Hematopoietic multipotent progenitor cell treated with erythropoietin and hydrocortisone succinate and interleukin-3 and kit ligand, for 15 days (in vitro differentiated cells): ENCODE measurements at places on chromosomes 3 and 15.

- no peak for DNase-seq
Measured at GRCh38 chr15:34188711-34189110, 21.2 kb downstream of the KATNBL1 start.

DNA sequence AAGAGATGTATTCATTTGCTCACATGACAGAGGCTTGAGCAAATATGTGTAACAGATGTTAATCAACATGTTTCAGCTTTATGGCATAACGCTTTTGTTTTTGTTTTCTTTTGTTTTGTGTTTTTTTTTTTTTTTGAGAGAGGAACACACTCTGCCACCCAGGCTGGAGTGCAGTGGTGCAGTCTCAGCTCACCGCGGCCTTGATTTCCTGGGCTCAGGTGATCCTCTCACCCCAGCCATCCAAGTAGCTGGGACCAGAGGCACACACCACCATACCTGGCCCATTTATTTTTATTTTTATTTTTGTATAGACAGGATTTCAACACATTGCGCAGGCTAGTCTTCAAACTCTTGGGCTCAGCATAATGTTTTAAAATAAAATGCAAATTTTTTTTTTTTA, 1504.4 kb upstream of the CADM2 start:
- no peak for DNase-seq

DNA sequence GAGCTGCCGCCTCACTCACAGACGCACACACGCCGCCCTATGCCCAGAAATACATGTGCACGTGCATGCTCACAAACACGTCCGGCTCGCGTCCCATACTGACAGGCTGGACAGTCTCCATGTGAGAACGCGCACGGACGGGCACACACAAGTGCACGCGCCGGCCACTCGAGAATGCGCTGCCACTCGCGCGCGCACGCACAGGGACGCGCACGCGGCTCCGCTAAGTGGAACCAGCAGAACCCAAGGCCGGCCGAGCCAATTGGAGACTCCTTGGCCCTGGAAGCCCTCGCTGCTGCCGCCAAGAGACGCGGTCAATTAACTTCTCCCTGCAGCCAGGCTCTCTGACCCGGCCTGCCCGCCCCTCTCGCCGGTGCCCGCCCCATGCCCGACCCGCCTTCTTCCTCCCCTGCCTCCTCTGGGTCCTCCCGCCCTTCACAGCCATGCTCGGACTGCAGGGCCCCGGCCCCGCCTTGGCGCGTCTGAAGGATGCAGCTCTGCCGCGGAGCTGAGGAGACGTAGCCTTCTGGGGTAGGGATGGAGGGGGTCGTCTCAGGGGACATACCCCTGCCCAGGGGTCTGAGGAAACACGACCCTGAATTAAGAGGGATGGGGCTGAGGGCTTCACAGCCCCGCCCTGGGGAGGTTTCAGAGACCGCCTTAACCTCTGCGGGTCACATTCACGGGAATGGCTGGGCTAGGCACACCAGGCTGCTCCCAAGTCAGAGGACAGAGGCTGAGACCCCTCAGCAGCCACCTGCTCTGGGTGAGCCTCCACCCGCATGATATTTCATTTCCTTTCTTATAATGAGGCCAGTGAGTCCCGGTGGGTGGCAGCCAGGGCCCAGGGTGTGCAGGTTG, 15.0 kb downstream of the PTH1R start:
- no peak for DNase-seq

GRCh38 chr3:7346364-7346763, 485.4 kb downstream of the GRM7 start:
- no peak for DNase-seq

DNA sequence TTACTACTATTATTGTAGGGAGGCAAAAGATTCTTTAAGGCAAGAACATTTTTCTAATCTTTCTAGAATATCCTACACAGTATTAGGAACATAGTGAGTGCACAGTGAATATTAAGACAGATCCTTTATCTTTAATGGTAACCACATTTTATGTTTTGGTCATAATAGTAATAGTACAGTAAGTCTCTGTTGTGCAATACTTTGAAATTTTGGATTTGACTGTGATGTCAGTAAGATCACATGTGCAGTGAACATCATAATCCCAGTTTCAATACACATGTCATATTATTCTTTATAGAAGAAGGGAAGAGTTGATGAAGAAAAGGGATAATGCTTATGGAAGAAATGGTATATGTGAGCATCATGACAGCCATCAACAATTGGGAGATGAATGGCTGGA, 10.7 kb downstream of the STT3B start:
- DNase-seq, result no peak

DNA sequence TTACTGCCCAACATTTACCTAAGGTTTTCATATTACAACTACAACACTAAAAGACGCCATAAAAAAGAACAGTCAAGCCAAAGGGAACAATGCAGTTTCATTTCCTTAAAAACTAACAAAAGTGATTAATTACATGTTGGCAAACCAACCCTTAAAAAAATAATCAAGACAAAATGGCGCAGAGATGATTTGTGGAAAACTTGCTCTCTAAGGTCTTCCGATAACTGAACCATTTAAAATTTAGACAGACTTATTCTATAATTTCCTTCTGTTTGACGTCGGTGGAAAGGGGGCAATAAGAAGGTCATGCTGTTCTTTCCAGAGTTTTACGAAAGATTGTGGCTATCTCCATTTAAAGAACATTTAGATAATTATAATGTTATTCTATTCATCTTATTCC, 87.6 kb downstream of the RYK start:
- DNase-seq, result no peak

DNA sequence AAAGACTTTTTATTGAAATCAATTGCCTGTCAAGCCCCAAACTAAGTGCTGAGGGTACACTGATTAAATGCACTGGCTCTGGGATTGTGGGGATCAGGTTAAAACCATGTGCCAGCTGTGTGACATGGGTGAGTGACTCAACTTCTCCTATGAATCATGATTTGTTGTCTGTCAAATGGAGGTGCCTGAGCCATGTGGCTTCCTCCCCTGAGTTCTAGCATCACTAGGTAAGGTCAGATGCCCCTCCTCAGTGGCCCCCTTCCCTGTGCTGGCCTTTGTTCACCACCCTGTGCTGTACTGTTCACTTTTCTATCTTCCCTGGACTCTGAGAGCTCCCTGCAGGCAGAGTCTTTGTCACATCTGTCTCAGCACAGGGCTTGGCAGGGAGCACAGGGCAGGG, 43.6 kb upstream of the ATP2B2 start:
- DNase-seq, result no peak

DNA sequence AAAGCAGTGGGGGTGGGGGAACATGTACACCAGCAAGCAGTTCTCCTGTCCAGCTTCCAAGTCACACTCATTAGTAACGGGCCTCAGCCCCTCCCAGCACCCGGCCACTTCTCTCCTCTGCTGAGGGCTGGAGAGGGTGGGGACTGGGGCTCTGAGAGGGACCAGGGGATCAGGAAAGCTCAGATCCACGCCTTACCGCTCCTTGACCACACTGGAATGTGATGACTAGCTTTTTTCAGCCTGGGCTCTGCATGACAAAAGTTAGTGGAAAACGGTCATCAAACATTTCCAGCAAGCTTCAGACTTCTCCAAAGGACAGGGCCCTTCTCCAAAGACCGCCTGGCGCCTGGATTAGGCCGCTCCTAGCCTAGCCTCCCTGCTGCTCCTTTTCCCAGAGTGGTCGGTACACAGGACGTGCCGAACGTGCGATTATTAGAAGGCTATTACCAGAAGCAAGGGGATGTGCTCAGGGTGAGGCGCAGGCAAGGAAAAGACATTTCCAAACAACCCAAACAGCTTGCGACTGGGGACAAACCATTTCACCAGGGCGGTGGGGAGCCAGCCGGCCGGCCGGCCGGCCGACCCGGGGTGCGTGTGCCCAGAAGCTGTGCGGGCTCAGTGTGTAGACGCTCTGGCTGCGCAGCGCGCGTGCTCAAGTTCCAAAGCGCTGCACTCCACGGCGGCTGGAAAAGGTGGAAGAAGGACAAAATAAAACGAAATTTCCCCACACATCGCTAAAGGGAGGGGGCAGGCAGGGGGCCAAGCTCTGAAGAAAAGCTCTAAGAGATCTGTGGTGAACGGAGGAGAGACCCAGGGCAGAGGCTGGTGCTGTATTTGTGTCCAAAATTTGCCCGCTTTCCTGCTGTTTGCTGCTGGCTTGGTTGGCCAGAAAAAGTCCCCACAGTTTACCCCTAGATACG, 51.0 kb upstream of the SSR3 start:
- DNase-seq, result no peak

DNA sequence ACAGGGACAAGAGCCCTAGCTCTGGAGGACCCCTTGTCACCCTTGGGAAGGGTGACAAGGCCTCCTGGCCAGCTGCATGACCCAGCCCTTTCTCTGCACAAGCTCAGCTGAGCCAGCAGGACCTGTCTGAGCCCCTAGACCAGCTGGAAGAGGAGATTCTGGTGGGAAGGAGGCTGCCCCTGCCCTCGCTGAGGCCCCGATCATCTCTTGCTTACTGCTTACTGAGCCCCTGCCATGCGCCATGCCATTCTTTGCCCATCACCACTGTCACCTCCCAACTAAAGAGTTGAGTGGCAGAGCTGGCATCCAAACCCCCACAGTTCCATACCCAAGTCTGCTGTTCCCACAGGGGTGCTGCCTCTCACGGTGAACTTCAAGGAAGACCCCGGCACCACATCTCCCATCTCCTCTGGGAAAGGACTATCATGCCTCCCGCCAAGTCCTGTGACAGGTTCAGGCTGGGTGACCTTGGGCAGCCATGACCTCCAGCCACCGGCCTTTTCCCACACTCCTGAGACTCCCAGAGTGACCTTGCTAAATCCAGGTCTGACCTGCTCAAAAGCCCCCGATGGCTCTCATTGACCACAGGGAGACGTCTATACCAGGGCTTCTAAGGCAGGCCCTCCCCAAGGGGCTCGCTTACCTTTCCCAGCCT, 34.0 kb downstream of the ACSBG1 start:
- DNase-seq, result no peak

- no peak for DNase-seq
Measured at GRCh38 chr3:79236496-79236895, 531.3 kb downstream of the ROBO1 start.

DNA sequence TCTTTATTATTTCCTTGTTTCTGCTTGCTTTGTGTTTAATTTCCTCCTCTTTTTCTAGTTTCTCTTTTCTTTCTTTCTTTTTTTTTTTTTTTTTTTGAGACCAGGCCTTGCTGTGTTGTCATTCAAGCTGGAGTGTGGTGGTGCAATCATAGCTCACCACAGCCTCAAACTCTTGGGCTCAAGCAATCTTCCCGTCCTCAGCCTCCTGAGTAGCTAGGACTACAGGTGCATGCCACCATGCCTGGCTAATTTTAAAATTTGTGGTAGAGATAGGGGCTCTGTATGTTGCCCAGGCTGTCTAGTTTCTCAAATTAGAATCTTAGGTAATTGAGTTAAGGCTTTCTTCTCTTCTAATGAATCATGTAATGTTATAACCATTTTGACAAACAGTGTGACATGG, 22.4 kb downstream of the SLMAP start:
- no peak for DNase-seq

GRCh38 chr3:159852821-159853505, 135.7 kb upstream of the IL12A start:
- no peak for DNase-seq

DNA sequence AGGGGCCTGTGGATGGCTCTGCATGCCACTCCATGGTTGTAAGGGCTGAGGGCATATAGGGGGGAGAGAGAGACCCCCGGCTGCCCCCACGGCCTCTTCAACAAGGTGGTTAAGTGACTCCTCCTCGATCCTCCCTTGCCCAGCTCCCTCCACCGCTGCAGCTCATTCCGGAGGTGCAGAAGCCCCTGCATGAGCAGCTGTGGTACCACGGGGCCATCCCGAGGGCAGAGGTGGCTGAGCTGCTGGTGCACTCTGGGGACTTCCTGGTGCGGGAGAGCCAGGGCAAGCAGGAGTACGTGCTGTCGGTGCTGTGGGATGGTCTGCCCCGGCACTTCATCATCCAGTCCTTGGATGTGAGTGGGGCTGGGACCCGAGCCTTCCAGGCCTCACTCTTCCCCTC, 6.5 kb downstream of the FES start:
- no peak for DNase-seq

DNA sequence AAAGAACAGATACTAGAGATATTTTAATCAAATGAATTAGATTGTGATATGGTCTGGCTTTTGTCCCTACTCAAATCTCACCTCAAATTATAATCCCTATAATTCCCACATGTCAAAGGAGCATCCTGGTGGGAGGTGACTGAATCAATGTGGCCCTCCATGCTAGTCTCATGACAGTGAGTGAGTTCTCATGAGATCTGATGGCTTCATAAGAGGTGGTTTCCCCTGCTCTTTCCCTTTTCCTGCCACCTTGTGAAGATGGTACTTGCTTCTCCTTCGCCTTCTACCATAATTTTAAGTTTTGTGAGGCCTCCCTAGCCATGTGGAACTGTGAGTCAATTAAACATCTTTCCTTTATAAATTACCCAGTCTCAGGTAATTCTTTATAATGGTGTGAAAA, 82.8 kb downstream of the FAIM start:
- DNase-seq, result no peak

- DNase-seq, result no peak
Measured at GRCh38 chr15:50181969-50182218, at the start of gene SLC27A2. SLC27A2 (plus strand) TSS chr15:50182196; CDS start chr15:50182428, 232 bp downstream.

- no peak for DNase-seq
Measured at GRCh38 chr15:64930778-64931371, 19.2 kb downstream of the ANKDD1A start.

- no peak for DNase-seq
Measured at GRCh38 chr15:80549191-80549590, 145.0 kb downstream of the ARNT2 start.

DNA sequence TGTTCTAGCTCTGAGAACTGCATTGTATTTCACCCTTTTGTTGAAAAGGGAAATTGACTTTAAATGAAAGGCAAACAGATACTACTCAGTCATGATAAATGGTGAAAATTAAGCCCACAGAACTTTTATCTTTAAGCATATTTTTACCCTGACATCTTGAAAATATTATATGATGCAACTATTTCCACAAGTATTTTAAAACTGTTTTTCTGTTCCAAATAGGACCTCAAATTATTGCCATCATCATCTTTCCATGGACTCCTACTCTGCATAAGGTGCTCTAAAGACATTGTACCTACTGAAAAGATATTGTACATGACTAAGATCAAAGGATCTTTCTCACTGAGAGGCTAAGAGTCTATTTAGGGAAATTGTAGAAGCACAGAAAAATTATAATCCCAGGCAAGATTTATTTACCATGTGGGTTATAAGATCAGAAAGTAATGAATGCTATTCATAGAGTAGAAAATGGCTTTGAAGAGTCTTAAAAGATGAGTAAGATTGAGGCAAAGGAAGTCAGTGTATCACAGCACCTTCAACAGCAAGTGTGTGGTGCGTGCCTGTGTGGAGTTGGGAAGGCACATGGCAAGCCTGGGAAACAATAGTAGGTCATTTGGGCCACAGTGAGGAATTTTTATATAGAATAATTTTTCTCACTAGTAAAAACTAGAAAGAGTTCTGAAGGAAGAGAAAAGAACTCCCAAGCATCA, 68.8 kb downstream of the VGLL3 start:
- DNase-seq, result no peak

GRCh38 chr3:16802389-16802788, 82.4 kb upstream of the PLCL2 start:
- no peak for DNase-seq
